Testis (tissue), 5 donors: ENCODE measurements at places on chromosomes 6 and 20. TPM values are rescaled to one million over a fixed set of nuclear protein-coding genes. Genes with fewer than 3 reads are reported as not detected.

Gene RAD21L1
- total RNA-seq, result 13.7 TPM

DNA sequence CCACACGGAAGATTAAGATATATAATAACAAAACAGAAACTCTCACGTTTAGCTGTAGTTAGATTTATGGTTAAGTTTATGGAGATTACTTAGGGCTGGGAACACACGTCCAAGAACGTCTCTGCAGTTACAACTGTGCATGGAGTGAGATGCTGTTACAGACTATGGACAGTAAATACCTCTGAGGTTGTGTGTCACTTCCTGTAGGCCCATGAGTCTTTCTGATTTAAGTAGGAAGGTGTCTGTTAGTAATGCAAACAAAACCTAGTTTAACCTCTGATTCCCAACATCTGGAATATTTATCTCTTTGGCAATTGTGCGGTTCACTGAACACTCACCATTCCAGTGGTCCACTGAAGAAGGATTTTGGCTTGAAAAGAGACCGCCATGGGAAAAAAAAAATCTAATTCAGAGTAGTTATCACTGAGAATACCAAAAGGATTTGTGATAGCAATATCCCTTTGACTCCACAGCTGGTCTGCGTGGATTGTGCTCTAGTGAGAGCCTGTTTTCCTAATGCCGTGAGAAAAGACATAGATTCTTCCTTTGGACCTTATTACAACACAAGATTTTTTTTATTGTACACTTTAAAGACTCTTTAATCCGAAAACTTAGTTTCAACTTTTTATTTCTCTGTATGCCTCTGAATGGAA lies 478.2 kb upstream of the CITED2 start:
- DNase-seq, result no peak

DNA sequence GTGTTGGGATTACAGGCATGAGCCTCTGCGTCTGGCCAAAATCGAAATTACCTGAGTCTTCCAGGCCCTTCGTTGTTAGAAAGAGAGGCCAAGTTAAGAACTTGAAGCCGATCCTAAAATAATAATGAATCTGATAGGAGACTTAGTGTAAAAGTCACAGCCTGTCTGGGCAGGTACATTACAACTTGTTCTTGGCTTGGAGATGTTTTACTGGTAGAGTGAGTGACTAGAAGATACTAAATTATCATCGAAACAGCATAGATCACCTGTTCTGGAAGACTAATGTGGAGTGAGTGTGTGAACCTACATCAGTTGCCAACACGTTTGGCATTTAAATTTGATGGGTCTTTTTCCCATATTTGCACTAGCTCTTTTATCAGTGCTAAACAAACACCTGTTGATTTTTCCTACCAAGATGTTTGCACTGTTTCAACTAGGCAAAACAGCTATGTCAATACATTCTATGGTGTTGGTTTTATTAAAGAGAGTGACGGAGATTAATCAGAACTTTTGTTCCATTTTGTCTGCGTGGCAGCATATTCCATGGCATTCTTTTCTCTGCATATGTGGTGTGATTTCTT lies 4.6 kb upstream of the TMEM217 start:
- DNase-seq, result no peak

DNA sequence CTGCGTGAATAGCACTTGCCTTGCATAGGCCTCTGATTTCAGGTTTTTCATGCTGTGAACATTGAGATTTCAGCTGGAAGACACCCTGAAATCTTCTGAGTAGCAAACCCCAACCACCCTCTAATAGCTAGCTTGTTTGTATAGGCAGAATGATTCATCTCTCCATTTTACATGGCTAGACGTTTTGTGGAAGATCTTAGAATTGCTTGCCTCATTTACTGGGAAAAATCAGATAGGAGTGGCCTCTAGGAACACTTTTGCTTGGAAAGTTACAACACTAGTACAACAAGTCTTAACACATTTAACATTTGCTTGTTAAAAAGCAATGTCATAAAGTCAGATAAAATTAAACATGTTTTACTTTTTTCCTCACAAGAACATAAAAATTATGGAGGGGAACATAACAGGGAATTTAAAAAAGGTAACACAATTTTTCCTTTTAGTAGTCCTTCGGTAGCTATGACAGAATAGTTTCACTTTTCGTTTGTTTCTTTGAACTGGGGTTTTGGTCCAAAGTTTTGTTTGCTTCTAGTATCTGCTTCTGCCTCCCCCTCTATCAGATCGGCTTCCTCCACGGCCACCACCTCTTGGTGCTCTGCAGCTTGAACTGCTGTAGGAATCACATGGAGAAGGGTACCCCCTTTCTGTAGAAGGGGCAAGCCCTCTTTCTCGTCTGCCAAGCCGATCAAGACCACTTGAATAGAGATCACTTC lies 102.2 kb upstream of the PTCHD4 start:
- DNase-seq, result no peak

DNA sequence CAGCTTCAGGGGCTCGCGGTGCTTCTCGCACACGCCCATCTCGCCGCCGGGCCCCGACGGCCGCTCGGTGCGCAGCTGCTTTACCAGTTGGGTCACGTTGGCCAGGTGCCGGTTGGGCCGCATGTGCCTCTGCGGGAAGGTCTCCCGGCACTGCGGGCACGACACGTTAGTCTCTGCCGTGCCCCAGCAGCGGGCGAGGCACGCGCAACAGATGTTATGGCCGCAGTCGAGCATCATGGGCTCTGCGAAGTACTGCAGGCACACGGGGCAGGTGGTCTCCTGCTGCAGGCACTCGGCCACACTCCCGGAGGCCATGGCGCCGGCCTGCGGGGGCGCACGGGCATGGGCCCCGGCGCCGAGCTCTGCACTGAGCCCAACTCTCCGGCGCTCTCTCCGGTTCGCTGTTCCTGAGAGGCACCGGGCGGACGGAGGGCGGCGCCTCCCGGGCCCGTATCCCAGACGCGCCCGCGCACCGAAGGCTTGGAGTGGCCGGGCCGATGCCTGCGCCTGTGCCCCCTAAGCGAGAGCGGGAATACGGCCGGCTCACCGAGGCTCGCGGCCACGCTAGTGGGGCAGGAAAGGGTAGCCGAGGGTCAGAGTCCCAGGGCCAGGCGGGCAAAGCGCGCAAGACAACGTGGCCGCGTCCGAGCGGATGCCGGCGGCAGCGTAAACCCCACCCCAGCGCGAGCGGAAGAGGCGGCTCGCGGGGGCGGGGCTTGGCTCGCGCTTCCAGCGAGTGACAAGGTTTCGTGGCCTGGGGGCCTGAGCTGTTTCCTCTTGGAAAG lies at the start of gene TRIM27:
TSS of gene TRIM27 (minus strand) at position 668 of the 785 bp plus-strand sequence. CDS start at position 315, 353 bp downstream.
- DNase-seq, result peak; percentile 94

Gene SLC13A3
- total RNA-seq, result 3.2 TPM

GRCh38 chr20:16393836-16394235 lies 179.4 kb downstream of the KIF16B start:
- DNase-seq, result no peak

Gene TMEM200A
- 5.5 TPM for total RNA-seq

Gene SAPCD1
- 11.6 TPM for total RNA-seq

GRCh38 chr20:252801-253200 lies 4.7 kb upstream of the DEFB132 start:
- no peak for DNase-seq

Gene OXT
- total RNA-seq, result 6.7 TPM

- DNase-seq, result no peak
These were observed 7.8 kb downstream of the QRSL1 start for GRCh38 chr6:106637051-106637716.

Gene APCDD1L
- not detected for total RNA-seq

Gene MUC21
- not detected for total RNA-seq

Gene RAB44
- total RNA-seq, result 0.24 TPM

DNA sequence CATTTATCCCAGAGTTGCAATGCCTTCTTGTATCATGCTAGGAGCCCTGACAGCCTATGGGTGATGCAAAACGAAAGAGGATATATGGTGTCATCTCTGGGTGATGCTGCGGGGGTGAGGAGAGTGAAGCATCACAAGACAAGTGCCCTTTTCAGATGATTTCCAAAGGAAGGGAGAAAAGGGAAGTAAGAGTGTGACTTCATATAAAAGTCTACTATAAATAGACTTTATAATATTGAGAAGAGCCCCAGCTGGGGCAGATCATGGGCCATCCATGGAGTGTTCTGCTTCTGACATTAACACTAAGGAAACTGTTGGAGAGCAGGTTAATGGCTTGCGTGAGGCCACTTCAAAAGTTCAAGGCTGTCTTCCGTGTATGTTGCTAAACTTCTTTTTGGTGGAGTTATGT lies 4.4 kb downstream of the CD83 start:
- no peak for DNase-seq

Gene BPIFA1
- total RNA-seq, result not detected

DNA sequence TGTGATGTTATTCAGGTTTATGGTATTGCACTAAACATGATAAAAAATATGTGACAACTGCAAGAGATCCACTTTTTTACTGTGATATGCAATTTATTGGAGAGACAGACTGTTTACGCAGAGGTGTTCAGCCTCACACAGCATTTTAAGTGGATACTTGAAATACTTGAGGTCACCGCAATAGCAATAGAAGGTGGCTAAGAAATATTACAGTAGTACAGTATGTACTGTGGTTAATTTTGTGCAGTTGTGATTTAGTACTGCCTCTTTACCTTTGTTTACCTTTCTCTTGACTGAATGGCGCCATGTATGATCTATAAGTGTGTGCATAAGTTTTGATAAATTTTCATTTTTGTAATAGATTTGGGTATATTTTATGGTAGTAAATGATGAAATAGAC lies 17.4 kb downstream of the MACROD2 start:
- no peak for DNase-seq

DNA sequence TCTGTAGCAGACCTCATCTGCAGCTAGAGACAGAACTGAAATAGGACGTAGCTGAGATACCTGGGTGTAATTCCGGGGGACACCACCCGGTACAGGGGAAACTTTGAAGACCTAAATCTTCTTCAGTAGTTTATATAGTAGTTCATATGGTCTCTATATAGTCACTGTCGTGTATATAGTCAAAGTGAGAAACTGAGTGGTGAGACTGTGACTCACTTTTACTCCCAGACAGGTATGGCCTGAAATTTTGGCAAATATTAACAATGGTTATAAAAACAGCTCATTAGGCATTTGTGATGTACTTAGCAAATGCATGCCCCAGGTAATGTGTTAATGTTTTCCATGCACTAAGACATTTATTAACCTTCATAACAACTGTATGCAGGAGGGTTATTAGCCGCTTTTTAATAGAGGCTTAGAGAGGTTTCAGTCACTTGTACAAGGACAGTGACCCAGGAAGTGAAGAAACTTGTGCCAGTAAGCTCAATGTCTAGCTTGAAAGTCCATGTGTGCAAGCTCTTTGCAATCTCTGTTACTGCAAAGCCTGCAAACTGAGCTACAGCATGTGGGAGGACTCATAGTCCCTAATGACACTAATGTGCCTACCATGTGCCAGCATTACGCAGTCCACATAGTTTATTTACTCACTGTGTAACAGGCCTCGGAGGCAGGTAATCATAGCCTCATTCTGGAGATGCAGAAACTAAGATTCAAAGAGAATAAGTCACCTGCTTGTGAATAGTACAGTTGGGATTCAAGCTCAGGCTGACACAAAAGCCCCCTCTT lies 165.4 kb upstream of the CHD6 start:
- no peak for DNase-seq

DNA sequence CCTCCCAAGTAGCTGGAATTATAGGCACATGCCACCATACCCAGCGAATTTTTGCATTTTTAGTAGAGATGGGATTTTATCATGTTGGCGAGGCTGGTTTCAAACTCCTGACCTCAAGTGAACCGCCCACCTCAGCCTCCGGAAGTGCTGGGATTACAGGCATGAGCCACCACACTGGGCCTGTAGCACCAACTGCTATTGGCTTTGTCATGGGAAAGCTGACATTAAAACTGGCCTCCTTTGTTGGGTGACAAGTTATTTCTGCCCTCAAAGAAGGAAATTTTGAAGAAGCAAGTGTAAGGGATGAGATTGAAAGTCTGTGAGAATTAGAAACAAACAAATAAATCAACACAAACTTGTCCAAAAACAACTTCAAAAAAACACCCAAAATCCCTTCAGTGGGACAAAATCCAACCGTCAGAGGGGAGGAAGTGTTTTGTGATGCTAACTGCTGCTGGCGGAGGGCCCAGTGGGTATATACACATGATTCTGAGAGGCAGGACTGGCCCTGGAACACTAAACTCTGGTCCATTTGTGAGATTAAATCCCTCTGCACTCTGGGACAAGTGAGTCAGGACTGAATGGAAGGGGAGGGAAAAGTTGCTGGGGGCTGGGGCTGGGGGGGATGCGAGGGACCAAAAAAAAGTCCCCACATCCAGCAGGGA lies 87.5 kb upstream of the NAA20 start:
- DNase-seq, result no peak

Gene IL17F
- not detected for total RNA-seq

GRCh38 chr6:45697605-45698004 lies 318.1 kb downstream of the CLIC5 start:
- DNase-seq, result no peak

DNA sequence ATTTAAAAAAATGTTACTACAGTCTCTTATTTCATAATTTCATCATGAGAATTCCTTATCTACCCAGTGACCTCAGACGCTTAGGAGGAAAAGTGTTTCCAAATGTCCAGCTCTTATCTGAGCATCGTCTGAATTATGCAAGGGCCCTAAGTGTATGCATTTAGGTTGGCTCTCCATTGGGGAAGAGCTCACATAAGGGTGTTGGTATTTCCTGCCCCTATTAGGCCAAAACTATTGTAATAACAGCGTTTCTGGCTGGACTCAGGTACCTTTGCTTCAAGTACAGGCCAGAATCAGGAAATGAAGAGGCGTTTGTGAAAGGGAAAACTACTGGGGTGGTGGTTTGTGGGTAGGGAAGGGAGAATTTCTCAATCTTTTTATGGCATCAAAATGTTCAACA lies 40.4 kb upstream of the SGK1 start:
- DNase-seq, result no peak

Gene LGSN
- 0.62 TPM for total RNA-seq

- peak; percentile 58 for DNase-seq
These were observed 2.9 kb downstream of the BIRC7 start for GRCh38 chr20:63238514-63239125.

- no peak for DNase-seq
These were observed 121.8 kb downstream of the COL12A1 start for GRCh38 chr6:75084018-75084417.

GRCh38 chr20:4470375-4470774 lies 251.3 kb upstream of the PRND start:
- DNase-seq, result no peak

Gene GNL1
- total RNA-seq, result 72.8 TPM

Gene SCGN
- total RNA-seq, result 2.0 TPM

Gene SIRPD
- total RNA-seq, result 19.1 TPM

- DNase-seq, result no peak
These were observed 351.1 kb upstream of the HTR1E start for GRCh38 chr6:86586195-86586594.

Gene LY6G6D
- total RNA-seq, result not detected
